ENCODE measurements at places on chromosomes 11 and 22.

DNA sequence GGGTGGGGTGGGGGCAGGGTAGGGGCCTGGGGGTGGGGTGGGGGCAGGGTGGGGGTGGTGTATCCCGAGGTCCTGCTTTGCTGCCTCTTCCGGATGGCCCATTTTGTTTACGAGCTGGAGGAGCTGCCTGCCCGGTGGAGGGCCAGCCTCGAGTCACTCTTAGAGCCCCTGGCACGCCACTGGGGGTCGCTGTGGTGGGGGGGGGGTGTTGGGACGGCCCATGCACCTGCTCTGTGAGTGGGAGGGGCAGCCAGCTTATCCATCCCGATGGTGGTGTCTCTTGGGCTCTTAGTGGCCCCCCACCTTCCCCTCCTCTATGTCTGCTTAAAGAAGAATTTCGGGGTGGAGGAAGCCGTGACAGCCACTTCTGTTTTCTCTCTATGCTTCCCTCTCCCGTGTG, 24.6 kb downstream of the MRGPRD start:
- no peak for DNase-seq

DNA sequence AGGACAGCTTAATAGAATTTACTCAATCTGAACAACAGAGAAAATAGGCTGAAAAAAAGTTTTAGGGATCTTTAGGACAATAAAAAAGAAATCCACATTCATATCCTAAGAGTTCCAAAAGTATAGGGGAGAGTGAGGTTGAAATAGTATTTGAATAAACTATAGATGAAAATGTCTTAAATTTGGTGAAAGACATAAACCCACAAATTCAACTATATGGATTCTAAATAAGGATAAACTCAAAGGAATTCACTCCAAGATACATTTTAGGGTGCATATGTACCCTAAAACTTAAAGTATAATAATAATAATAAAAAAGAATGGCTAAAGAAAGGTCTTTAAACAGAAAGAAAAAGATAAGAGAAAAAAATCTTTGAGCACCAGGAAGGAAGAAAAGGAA, 203.1 kb downstream of the GUCY1A2 start:
- no peak for DNase-seq

DNA sequence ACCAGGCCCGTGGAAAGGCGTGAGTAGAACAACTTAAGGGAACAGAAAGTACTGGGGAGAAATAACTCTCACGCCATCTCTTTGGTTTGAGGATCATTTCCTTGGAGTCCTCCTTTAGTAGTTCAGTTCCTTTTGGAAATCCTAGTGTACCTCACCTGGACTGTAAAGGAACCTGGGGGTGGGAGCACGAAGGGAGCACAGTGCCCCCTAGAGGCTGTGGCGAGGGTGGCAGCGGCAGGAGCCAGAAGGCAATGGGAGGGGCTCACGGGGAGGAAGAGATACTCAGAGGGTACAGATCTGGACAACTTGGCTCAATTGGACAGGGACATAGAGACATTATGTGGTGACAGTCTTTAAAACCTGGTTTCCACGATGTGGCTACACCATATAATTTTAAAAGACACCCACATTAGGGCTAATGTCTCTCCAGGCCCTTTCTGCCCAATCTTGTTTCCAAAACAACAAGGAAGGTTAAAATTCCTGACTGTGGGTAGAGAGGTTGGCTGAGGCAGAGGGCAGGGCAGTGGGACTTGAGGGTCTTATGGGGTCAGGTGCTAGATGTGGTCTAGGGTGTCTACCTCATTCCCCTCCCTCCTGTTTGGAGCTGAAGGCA, 87.0 kb downstream of the CSNK2A3 start:
- DNase-seq = peak; percentile 37

GRCh38 chr11:77233011-77233410, 68.5 kb downstream of the GDPD4 start:
- no peak for DNase-seq
